ENCODE measurements at places on chromosomes 5 and 9.
A peak's percentile ranks its signal among the peaks of the same experiment; 100 is the strongest.

- no peak for DNase-seq
These were observed 34.3 kb downstream of the FAT2 start for GRCh38 chr5:151556806-151557205.

- DNase-seq = no peak
These were observed 34.9 kb downstream of the YTHDC2 start for GRCh38 chr5:113548396-113548795.

DNA sequence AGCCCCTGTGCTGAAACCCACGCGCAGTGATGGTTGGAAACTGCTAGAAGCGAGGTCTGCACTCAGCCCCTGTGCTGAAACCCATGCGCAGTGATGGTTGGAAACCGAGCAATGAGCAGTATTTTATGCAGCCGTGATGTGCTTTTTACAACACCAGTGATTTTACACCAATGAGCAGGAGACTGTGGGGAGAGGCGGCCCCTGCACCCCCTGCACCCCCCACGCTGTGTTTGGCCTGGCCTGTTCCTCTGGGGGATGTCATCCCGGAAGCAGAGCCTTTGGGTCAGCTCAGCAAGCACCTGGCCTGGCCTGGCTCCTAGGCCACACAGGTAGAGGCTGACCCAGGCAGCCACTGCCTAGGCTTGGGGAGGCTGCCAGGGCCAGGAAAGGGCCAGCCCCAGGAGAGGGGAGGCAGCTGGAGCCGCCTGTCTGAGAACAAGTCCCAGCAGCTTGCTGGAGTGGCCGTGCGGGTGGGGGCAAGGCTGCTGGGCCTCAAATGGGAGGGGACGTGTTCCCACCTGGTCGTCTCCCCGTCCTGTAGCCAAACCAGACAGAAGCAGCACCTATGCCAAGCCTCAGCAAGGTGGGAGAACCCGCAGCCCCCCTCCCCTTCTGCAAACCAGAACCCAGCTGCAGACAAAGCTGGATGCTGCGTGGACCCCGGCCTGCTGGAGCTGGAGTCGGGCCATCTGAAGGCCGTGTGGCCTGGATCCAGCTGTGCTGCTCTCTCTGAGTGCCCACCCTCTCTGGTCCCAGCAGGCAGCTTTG is 46.8 kb downstream of the DBH start:
- peak; percentile 72 for DNase-seq

GRCh38 chr9:95880021-95880690 is 4.7 kb downstream of the ERCC6L2 start:
- no peak for DNase-seq

GRCh38 chr9:108704156-108704852 is 151.5 kb downstream of the ACTL7B start:
- no peak for DNase-seq

DNA sequence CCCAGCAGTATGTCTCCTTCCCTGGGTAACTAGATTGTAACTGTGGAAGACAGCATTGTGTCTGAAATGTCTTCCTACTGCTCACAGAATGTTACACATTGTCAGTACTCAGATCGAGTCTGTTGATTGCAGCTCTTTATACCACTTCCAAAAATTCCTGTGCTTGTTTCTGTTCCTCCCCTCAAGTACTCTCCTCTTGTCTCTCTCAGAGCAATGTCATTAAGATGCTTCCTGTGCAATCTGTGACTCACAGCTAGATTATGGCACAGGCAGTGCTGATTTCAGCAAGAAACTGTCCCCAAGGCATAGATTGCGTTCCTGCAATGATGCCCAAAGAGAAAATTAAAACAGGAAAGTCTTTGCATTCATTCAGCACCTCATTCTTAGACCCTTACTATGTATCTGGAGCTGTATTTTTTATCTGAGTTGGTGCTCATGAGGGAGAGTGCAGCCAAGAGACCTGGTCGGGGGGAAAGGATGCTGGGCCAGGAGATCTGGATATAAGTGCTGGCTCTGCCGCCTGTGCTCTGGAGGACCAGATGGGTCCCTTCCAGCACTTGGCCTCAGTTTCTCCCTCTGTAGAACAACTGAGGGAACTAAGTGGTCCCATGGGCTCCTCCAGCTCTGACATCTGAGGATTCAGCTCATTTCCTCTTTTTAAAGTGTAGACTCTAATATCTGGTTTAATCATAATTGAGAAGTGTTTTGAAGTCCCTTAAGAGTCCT is 40.8 kb upstream of the GNPDA1 start:
- no peak for DNase-seq

DNA sequence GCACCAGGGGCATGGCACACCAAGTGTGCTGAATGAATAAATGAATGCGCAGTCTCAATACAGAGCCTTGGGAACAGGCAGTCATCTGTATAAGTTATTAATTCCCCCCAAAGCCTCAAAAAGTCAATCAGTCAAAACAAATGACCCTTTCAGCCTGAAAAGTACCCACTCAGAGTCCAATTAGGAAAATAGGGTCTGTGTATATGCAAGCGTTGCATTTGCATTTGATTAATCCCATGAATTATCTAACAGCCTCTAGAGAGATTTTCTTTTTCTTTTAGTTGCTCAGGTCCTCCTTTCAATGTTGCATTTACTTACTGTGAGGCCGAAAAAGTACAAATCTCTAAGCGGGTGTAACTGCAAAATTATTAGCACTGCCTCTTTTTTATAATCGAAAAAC is 23.4 kb downstream of the PTCH1 start:
- DNase-seq = no peak

DNA sequence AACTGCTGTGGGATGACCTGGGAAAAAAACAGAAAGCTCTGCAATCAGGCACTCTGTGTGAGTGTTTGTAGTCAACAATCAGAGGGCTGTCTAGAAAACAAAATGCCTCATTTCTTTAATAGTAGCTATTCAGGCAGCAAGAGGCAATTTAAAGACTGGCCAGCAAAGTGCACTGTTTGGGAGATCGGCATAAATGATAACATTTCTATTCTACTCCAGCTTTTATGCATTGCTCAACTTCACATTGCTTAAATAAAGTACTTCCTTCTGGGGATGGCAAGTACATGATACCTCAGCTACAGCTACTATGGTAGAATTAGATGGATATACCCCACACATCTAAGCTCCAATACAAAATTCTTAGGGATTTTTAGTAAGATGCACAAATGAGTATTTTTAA is 193.1 kb downstream of the DCP2 start:
- DNase-seq = no peak

DNA sequence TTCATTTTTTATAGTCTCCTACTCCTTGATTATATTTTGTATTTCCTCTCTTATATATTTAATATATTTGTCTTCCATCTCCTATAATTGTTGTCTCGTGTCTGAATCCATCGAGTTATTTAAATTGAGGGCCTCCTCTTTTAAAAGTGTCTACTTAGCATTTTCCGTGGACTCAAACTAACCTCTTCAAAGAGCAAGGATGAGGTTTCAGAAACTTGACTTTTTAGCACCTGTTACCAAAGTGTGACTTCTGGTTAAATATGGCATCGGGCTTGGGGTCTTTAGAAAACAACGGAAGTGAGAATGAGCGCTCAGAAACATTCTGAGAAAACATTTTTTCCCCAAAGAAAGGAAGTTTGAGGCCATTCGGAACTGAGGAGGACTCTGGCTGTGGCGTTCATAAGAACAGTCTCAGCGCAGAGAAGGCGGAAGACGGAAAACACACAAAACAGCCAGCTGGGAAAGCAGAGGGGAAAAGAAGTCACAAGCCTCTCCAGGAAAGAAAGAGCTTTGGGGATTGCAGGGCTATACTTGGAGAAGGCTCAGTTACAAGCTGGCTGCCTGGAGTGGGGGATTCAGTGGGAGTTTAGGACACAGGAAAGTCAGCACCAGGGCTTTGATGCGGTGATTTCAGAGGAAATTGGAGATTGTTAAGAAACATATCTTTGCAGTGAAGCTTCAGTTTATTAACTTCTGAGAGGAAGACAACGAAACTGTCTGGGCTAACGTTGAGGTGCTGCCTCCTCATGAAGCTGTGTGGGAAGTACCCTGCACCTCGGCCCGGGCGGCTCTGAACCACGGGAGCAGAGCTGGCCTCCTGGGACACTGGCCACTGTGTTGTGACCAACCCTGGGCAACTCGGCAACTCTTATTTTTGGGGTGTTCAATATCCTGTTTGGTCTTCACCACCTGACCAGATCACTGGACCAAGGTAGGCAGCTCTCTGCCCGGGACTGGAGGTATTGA is 25.1 kb upstream of the IRX2 start:
- no peak for DNase-seq

DNA sequence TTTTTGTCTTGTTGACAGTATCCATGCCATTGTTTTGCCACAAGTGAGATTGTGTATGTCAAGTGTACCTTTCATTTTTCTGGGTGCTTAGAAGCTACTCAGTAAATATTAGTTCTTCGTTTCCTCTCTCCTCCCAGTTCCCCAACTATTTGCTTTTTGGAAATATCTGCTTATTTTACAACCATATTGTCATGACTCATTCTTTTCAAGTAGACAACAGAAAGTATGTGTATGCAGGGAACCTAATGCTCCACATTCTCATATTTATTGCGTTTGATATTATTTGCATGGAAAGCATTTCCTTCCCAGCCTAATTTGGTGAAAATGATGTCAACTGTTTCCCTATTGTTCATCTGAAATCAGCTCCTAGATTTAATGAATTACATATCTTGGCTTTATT is 483.7 kb upstream of the RIOK2 start:
- DNase-seq = no peak

GRCh38 chr5:124755565-124755964 is 9.1 kb upstream of the ZNF608 start:
- DNase-seq = no peak

DNA sequence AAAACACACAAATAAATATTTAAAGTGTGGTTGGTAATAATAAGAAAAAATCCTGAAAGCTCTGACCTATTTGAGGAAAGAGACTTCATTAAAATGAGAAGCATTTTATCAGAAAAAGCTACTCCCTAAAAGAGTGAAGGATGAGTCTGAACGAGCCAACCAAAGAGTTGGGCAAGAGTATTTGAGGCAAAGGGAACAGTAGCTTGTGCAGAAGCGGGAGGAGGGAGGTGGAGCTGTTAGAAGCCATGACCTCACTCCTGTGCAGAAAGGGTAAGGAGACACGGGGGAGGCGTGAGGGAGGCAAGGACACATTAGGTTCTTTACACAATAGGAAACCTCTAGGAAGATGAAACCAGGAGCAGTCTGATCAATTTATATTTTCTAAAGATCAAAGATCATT is 29.4 kb downstream of the SH3RF2 start:
- no peak for DNase-seq

GRCh38 chr5:39058178-39058921 is 15.8 kb downstream of the RICTOR start:
- DNase-seq = no peak

GRCh38 chr9:31210978-31211570 is 1173.4 kb upstream of the ACO1 start:
- DNase-seq = no peak

DNA sequence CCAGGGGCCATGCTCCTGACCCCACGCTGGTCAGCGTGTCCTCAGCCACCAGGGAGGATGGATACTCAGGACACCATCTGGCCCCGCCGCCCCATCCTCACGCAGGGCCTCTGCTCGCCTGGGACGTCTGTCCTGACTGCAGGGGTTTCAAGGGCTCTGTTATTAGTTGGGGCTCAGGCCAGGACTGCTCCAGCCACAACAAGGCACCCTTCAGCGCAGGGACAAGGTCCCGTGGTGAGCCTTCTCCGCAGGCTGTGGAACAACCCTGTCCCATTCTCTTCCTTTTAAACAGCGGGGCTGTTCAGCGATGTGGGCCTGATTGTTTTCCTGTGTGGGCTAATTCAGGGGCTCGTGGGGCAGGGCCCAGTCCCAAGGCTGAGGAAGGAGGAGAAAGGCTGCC is 61.6 kb downstream of the SEMA4D start:
- no peak for DNase-seq

DNA sequence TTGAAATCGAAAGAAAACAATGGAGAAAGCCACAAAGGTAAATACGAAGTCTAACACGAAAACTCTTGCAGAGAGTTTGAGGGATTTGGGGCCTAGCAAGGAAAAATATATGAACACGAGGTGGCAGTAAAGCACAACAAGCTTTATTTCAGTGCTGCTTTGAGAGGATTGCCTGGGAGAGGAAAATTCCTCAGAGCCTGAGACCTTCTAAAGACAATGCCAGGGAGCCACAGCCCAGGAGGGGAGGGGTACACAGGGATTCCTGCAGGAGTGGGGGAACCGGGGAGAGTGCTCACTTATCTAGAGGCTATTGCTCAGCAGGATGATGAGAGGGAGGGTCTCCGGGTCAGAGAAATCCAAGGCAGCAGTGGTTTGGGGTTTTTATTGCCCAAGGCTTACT is 134.9 kb upstream of the ADCY2 start:
- no peak for DNase-seq

GRCh38 chr5:118006219-118006618 is 982.1 kb downstream of the DTWD2 start:
- DNase-seq = no peak

DNA sequence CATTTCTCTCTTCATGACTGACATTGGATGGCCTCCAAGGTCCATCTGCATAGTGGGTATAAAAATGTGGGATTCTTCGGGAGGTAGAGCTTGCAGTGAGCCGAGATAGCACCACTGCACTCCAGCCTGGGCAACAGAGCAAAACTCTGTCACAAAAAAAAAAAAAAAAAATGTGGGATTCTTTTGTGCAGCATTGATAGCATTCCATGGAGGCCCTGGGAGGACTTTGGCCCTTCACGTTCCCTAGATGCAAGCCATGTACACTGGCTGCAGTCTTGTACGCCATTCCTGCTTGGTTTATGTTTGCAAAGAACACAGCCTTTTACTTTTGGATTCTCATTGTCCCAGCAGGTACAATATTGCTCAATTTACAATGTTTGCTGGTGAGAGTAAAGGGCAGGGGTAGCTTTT is 157.8 kb downstream of the SLCO4C1 start:
- DNase-seq = no peak

- DNase-seq = no peak
These were observed 1.1 kb upstream of the DAP start for GRCh38 chr5:10761933-10762775.
